8988T (cell line): ENCODE measurements at places on chromosomes 2 and 18.
A peak's percentile ranks its signal among the peaks of the same experiment; 100 is the strongest.

DNA sequence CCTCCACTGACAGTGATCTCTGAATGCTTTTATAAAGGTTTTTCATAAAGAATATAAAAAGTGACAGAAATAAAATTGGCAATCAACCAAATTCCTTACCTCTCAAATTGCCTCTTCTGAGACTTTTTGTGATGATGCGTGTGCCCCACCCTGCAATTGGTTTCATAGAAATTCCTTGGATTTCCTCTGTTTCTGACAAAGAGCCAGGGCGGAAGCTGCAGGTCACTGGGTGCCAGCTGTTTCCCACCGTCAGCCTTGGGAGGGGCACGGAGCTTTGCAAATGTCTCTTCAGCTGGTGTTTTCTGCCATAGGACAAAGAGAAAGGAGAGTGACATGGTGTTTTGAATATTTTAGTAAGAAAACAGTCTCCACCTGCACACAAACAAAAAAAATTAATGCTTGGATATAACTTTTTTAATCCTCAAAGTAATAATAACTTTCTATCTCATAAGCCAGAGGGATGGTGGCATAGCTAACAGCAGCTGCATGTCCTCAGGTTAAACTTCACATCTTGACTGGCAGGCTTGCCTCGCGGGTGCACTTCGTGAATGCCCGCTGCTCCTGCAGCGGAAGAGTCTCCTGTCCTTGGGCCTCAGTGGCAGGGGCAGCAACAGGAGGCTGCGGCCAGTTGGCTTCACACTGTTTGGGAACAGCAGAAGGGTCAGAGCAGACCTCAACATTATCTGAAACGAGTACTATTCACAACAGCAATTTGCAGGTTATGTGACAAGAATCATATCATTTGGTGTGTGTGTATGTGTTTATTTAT lies 24.7 kb downstream of the AGAP1 start:
- DNase-seq = no peak

DNA sequence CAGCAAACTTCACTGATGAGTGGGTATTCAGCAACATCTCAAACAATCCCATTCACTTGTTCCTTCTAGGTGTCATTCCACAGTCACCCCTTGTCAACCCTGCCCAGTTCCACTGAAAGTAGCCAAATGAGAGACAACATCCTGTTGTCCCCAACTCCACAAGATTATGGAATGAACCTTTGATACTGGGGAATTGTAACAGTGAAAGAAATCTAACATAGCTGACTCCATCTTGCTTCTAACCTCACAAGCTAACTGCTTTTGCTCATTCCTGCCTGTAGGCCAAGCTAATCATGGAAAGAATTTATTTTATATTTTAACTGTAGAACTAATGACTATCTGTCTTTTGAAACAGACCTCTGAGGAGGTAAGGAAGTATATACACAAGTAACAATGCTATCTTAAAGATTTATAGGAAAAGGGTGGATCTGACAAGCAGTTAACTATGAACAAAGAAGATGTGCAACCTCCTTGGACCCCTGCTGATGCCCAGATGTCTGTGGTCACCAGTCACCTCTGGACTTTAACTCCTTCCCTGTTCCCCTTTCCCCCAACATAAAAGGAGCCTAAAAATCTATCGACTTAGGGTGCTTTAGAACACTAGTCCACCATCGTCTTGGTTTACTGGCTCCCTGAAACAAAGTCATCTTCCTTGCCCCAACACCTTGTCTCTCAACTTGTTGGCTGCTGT lies 6.9 kb upstream of the ANXA4 start:
- DNase-seq = no peak

- DNase-seq = no peak
Measured at GRCh38 chr18:24659827-24660720, 199.6 kb downstream of the HRH4 start.

DNA sequence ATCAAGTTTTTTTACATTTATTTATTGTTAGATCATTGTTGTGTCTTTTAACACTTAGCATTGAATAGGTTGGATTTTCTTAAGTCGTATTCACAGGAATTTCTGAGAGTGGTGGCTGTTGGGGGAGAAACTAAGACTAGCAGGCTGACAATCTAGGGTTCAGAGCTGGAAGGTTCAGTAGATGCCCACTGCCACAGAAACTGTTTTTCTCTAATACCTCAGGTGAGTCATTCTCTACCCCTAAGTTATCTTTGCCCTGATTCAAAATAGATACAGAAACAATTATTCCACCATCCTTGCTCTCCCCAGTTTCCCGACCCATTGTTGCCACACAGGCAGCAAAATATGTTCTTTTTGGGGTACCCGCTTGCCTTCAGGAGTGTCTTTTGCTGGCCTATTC lies 870.8 kb upstream of the ID2 start:
- DNase-seq = no peak

GRCh38 chr2:9819551-9819950 lies 23.7 kb upstream of the TAF1B start:
- DNase-seq = no peak

GRCh38 chr2:203948733-203949132 lies 12.2 kb downstream of the ICOS start:
- DNase-seq = no peak

GRCh38 chr2:188473306-188473705 lies 181.6 kb downstream of the GULP1 start:
- no peak for DNase-seq

GRCh38 chr2:240685771-240686371 lies 3.2 kb upstream of the AQP12B start:
- DNase-seq = peak; percentile 60

GRCh38 chr2:144151405-144151804 lies 368.5 kb downstream of the ZEB2 start:
- no peak for DNase-seq

GRCh38 chr2:64754570-64754969 lies 100.9 kb upstream of the SERTAD2 start:
- no peak for DNase-seq

- no peak for DNase-seq
Measured at GRCh38 chr18:34972765-34973414, 68.3 kb upstream of the MAPRE2 start.

DNA sequence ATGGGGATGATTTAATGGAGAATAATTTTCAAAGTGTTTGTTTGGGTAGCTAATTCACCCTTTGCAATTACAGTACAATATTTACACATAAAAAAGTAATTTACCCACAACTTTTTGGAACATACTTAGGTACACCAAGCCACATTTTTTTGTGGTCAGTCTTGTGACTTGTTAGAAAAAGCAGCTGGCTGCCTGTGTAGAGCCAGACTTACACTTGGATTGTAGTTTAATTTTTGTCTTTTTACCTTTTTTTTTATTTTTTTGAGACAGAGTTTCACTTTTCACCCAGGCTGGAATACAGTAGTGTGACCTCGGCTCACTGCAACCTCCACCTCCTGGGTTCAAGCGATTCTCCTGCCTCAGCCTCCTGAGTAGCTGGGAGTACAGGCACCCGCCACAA lies 45.4 kb downstream of the RALBP1 start:
- no peak for DNase-seq

DNA sequence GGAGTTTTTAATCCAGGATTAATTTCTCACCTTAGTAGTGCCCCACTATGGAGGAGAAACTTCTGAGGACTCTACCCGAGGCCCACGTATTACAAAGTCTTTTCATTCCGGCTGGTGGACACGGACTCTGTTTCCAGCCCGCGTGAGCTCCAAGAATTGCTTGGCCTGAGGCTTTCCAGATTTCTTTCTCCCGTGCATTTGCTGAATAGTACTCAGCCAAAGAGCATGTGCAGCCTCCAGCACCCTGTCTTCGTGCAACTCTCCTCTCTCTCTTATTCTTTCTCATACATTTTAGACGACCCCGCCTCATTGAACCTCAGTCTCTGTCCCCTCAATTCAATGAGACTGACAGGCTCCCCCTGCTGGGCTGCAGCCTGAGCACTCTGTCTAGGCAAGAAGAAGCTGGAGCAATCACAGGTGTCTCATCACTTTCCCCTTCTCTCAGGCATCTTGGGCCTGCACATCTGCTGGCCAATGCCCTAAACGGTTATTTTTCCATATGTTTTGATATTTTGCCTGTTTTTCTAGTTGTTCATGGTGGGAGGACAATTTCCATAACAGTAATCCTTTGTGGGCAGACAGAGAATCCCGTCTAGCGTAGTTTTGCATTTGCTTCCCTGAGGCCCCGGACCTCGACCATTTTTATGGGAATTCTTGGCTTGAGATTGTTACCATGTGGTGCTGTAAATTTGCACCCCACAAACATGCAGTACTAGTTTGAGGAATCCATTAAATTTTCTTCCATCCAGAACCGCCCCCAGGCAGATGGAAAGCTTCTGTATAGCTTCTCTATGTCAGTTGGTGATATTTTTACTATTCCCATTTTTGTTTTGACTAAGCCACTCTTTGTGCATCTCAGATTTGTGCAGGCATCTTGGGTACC lies 50.1 kb upstream of the LPIN2 start:
- DNase-seq = peak; percentile 34

GRCh38 chr2:140863713-140864112 lies 1267.1 kb downstream of the LRP1B start:
- no peak for DNase-seq

DNA sequence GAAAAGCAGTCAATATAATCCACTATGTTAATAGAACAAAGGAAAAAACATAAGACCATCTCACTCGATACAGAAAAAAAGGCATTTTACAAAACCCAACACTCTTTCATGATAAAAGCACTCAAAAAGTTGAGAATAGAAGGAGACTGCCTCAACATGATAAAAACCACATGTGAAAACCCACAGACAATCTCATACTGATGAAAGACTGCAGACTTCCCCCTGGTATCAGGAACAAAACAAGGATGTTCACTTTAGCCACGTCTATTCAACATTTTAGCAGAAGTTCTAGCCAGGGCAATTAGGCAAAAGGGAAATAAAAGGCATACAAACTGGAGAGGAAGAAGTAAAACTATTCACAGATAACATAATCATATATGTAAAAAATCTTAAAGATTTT lies 285.9 kb downstream of the EIPR1 start:
- DNase-seq = no peak

DNA sequence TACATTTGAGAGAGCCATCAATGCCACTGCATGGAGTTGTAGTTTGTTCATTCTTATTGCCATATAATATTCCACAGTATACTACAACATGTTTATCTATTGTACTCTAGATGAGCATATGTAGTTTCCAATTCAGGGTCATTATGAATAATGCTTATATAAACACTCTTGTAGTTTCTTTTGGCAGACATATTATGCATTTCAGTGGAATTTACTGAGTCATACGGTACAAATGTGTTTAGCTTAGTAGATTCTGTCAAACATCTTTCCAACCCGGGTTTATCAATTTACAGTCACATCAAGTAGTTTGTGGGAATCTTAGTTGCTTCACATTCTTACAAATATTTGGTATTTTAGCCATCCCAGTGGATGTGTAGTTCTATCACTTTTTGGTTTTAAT lies 161.1 kb downstream of the KCNH7 start:
- no peak for DNase-seq

DNA sequence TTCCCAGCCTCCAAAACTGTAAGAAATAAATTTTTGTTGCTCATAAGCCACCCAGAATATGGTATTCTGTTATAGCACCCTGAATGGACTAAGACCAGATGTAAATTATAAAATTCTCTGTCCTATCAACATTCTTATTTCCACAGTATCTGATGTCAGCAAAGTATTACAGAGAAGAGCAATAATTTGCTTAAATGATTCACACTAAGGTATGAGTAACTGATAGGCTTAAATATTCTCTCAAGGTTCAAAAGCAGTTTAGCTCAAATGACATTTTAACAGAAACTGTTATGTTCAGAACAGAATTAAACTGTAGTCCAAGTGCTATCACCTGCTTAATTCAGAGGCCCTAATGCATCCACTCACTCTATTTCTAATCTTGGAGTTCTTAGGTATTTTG lies 12.8 kb downstream of the SESTD1 start:
- DNase-seq = no peak

GRCh38 chr2:53530126-53530525 lies 237.5 kb upstream of the CHAC2 start:
- no peak for DNase-seq

DNA sequence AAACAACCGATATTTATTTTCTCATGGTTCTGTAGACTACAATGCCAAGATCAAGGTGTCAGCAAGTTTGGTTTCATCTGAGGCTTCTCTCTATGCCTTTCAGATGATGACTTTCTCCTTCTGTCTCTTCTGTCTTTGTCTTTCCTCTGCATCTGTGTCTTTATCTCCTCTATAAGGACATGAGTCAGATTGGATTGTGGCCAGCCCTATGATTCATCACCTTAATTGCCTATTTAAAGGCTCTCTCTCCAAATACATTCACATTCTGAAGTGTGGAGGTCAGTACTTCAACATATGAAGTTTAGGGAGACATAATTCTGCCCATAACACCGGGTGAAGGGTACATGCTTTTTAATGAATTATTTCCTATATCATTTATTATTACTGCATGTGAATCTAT lies 71.2 kb upstream of the CNTNAP5 start:
- no peak for DNase-seq

DNA sequence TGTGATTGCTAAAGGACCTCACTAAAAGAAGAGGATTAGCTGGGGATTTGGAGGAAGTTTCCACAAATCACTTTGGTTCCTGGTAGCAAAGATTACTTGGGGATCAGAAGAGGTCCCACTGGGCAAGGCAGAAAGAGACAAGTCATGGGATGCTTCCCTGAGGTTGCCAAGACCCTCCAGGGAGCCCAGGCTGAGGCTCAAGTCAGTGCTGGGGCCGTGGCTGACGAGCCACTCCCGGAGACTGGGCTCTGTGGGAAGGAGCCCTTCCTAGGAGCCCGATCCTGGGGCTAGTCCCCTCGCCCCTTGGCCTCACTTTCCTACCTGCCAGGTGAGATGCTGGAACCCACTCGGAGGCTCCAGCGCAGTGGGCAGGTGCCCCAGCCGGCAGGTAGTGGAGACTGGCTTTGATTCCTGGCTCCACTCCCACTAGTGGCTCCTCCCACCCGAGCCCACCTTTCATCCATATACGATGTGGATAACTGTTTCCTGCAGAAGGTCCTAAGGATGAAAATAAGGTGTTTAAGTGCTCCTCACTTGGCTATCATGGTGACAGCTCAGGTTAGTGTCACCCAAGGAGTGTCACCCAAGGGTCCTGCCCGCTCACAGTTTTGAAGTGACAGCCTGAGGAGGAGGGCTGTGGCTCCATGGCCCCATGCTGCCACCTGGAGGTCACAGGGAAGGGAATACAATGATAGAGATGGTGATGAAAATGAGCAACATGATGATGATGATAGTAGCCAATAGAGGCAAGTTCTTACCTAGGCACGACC lies 100.5 kb downstream of the CAPN13 start:
- no peak for DNase-seq

DNA sequence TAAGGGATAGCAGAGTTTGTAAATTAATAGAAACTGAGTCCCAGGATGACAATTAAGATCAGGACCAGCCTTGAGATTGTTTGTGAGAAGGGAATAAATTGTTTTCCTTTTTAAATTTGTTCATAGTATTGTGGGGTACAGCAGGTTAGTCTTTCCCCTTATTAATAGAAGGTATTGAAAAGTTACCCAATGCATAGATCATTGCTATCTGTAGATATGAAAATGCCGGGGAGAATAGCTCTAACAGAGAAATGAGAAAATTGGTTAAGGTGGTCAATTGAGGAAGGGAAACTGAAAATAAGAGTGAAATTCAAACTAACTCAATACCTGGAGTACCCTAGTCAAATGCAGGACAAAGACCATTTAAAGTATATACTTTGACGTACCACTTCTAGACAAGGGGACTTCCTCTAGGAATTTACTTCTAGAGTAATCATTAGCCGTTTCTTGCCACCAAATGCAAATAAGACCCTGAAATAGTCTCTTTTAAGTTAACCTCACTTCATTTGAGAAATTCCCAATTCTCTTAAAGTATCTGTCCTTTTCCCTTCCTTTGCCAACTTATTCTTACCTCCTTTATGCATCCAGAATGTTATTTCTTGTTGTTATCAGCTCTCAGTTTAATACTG lies 1224.4 kb upstream of the LRRTM1 start:
- DNase-seq = no peak

- no peak for DNase-seq
Measured at GRCh38 chr2:25419678-25420242, 78.0 kb upstream of the DNMT3A start.
